ENCODE measurements at places on chromosomes 13 and 19. TPM values are rescaled to one million over a fixed set of nuclear protein-coding genes. Genes with fewer than 3 reads are reported as not detected.

The KIR2DL4 gene
- total RNA-seq, result not detected

The RGCC gene
- 82.8 TPM for total RNA-seq

The SLITRK1 gene
- total RNA-seq, result 0.72 TPM

The PTH2 gene
- total RNA-seq, result not detected

The PCDH20 gene
- total RNA-seq, result 4.6 TPM

The PROZ gene
- 3.1 TPM for total RNA-seq

The CTU1 gene
- total RNA-seq, result 9.4 TPM

The NLRP9 gene
- 1.2 TPM for total RNA-seq

The TMEM161A gene
- 6.7 TPM for total RNA-seq

The SYNGR4 gene
- not detected for total RNA-seq

The FGF22 gene
- total RNA-seq, result 0.24 TPM

The RHPN2 gene
- 4.1 TPM for total RNA-seq

The ZNF528 gene
- 36.4 TPM for total RNA-seq

The OR4F17 gene
- total RNA-seq, result 6.7 TPM

The ZNF559 gene
- total RNA-seq, result 32.7 TPM

Measured in umbilical cord (tissue), 2 donors.